ENCODE measurements at places on chromosomes 5 and 9. TPM values are rescaled to one million over a fixed set of nuclear protein-coding genes. Genes with fewer than 3 reads are reported as not detected.

- no peak for DNase-seq
- H3K4me1 ChIP-seq: no peaks in the 10 kb centered on the region
- no peak overlapping the region for H3K4me3 ChIP-seq
- no peaks in the 10 kb centered on the region for H3K36me3 ChIP-seq
- no peaks in the 10 kb centered on the region for H3K27me3 ChIP-seq
- no peak overlapping the region for H3K27ac ChIP-seq
Measured at GRCh38 chr5:61964201-61964600, 341.8 kb upstream of the KIF2A start.

DPM2 gene
- 27.3 TPM for total RNA-seq

DNA sequence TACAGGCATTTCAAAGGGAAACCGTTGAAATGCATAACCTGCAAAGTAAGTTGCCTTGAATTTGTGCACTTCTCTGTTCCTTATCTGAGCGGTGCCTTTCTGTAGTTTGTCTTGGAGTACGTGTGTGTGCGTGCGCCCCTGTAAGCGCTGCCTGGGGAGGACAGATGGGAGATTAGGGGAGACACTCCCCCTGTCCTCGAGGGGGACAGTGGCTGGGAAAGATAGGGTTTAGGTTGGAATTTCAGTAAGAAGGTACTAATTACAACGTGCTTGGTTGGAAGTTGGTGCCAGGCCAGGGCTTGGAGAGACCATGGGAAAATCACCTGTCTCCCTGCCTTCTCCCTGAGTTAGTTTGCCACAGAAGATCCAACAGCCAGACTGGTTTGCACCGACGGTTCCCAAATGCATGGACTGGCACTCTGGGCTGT is 73.2 kb downstream of the PIK3R1 start:
- H3K27me3 ChIP-seq: no peaks in the 10 kb centered on the region
- H3K36me3 ChIP-seq: no peaks in the 10 kb centered on the region
- no peak for DNase-seq
- H3K27ac ChIP-seq: no peak overlapping the region

- no peaks in the 10 kb centered on the region for H3K27me3 ChIP-seq
- H3K4me1 ChIP-seq: no peaks in the 10 kb centered on the region
- H3K27ac ChIP-seq: no peak overlapping the region
- DNase-seq: no peak
- H3K36me3 ChIP-seq: no peaks in the 10 kb centered on the region
- no peak overlapping the region for H3K4me3 ChIP-seq
Measured at GRCh38 chr5:119626086-119626485, 3.3 kb upstream of the FAM170A start.

All from ovary (tissue), 10 donors.